Central memory CD8-positive, alpha-beta T cell (primary cell): ENCODE measurements at places on chromosomes 12 and 14.
A peak's percentile ranks its signal among the peaks of the same experiment; 100 is the strongest.

- DNase-seq = no peak
These were observed 135.1 kb downstream of the TMEM30B start for GRCh38 chr14:61145903-61146481.

DNA sequence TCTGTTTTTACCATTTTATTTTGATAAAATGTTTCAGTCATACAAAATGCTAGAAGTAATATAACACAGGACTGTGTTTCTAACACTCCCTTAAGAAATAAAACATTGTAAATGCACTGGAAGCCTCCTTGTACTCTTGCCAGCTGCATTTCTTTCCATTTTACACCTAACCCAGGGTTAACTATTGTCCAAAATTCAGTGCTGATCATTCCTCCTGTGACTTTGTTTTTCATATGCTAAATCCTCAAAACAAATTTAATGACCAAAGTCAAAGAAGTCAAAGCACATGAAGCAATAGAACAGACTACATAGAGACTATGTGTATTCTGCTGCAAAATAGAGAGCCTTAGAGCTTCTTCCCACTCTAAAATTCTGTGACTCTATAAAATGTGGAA lies 420.3 kb upstream of the PRICKLE1 start:
- no peak for DNase-seq

GRCh38 chr14:76647697-76648298 lies 113.5 kb upstream of the VASH1 start:
- no peak for DNase-seq

GRCh38 chr12:94263011-94263811 lies 114.8 kb downstream of the PLXNC1 start:
- peak; percentile 54 for DNase-seq

- DNase-seq = no peak
These were observed 216.6 kb upstream of the PWP1 start for GRCh38 chr12:107469011-107469410.

GRCh38 chr12:57128519-57129247 lies 400 bp downstream of the LRP1 start:
- no peak for DNase-seq

GRCh38 chr12:90099288-90099687 lies 390.6 kb upstream of the ATP2B1 start:
- no peak for DNase-seq

GRCh38 chr14:37588956-37589714 lies 5.9 kb downstream of the FOXA1 start:
- DNase-seq = no peak

DNA sequence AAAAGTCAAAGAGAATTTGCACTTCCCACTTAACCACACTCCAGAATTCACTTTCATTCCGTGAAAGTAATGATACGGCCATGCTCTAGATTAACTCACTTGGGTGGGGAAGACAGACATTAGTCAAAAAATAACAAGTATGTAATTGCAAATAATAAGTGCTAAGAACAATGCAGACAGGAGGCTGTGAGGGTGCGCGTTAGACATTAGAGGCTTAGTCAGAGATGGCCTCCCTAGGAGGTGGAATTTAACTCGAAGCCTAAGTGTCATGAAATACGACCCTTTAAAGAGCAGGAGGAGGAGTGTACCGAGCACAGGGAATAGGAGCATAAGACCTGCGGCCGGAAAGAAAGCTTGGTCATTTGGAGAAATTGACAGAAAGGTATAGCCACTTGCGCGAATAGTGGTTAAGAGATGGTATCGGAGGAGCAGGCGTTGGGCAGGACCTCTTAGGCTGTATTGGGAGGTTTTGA lies 628 bp downstream of the SNRPF start:
- DNase-seq = no peak

DNA sequence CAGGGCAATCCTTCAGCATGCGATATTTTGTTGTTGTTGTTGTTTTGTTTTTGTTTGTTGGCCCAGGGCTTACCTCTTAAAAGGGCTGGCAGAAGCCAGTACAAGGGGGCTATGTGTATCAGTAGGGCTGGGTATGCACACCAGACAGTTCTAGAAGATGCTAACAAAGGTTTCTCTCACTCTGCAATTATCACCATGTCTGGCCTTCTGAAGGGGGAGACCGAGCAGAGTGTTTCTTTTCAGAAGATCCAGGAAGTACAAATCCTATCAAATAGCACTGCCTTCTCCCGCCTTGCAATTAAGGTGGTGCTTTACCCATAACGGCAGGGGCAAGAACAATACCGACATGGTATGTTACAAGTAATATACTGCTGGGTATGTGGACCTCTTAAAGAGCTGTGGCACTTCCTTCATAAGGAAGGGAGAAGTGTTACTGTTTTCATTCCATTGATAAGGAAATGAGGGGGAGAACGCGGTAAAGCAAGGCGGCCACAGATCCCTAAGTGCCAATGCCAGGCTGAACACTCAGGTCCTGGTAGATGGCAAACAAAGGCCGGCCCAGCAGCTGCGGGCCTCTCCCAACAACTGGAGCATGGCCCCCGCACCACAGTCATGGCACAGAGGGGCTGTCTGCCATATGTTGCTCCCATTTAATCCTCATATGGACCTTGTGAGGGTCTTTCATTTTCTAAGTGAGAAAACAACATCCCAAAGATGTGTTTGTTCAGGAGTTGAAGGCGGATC lies 19.2 kb upstream of the CACNA2D4 start:
- DNase-seq = no peak

GRCh38 chr14:35822501-35822900 lies 3.6 kb upstream of the BRMS1L start:
- no peak for DNase-seq

DNA sequence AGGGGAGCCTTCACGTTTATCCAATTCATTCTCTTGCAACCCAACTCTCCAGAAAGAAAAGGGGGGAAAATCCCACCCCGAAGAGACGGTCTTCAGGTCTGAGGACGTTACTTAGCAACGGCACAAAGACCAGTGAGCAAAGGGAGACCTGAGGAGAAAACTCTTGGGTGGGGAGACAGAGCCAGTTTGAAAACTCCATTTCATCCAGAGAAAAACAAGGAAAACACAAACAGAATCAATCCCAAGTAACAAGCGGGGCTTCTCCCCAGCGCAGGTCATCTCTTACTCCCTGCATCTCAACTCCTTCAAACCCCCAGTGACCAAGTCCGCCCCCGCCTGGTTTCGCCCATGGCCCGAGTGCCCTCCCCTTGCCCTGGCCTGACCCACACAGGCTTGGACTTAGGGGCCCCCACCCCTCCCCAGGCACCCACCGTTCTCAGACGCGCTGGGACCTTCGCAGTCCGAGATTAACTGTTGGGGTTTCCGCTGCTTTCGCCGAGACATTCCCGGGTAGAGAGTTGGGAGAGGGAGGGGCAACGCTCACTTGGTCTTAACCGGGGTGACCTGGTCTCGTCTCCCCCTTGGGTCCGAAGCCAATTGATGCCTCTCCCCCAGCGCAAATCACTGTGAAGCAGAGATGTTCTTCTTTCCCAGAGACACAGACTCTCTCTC lies 10.4 kb upstream of the SALL2 start:
- no peak for DNase-seq

GRCh38 chr12:124323771-124324530 lies 29.1 kb downstream of the RFLNA start:
- no peak for DNase-seq

DNA sequence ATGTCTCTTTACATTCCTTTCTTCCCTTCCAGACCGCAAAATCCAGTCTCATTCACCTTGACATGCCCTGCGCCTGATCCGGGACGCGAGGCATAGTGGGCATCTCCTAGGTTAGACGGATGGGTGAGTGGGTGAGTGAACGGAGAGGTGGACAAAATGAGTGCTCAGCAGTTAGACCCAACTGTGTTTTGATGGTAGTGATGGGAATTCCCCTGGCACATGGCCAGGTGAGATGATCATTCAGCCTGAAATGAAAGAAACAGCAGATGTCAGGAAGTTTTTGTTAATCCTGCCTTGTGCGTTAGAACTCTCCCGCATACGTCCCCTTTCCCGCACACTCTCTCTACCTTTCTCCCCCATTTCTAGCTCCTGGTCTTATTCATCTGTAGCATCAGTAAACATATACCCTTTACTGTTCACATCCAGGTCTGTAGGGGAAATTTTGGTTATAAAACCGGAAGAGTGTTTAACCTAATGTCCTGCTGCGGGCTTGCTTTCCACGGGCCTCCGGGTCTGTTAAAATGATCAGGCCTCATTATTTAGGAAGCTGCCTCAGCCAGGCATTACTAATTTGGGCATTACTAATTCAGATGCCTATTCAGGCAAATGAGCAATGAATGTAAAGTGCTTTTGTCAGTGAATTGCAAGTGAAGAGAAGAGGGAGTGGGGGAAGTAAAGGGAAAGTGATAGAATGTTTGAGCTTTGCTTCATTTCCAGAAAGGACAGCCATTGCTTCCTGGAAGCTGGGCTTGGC lies 172.8 kb downstream of the ETV6 start:
- no peak for DNase-seq

- no peak for DNase-seq
These were observed 6.7 kb upstream of the PLD4 start for GRCh38 chr14:104917993-104918392.

- DNase-seq = no peak
These were observed 125.0 kb downstream of the CACNA1C start for GRCh38 chr12:2177751-2178150.

GRCh38 chr12:12964255-12964654 lies 12.3 kb upstream of the GPRC5D start:
- DNase-seq = no peak

- DNase-seq = no peak
These were observed 521 bp upstream of the GMFB start for GRCh38 chr14:54489318-54489683.
